ENCODE measurements at places on chromosomes 2 and 18.
A peak's percentile ranks its signal among the peaks of the same experiment; 100 is the strongest.

DNA sequence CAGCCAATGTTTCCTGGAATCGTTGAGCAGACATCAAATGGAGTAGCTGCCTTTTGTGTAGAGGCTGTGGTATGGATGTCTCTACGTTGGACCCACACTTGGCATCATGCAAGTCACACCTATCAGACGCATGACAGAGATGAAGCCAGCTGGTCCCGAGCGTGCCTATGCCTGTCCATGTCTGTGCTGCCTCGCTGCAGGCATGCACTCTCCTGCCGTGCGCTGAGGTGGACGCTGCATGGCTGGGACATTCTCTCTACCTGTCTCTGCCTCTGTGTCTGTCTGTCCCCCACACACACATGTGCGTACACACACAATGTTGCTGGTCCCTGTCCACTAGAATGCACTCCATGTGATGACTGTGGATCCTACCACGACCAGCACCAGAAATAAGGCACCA, 514.2 kb upstream of the MYT1L start:
- no peak for DNase-seq

DNA sequence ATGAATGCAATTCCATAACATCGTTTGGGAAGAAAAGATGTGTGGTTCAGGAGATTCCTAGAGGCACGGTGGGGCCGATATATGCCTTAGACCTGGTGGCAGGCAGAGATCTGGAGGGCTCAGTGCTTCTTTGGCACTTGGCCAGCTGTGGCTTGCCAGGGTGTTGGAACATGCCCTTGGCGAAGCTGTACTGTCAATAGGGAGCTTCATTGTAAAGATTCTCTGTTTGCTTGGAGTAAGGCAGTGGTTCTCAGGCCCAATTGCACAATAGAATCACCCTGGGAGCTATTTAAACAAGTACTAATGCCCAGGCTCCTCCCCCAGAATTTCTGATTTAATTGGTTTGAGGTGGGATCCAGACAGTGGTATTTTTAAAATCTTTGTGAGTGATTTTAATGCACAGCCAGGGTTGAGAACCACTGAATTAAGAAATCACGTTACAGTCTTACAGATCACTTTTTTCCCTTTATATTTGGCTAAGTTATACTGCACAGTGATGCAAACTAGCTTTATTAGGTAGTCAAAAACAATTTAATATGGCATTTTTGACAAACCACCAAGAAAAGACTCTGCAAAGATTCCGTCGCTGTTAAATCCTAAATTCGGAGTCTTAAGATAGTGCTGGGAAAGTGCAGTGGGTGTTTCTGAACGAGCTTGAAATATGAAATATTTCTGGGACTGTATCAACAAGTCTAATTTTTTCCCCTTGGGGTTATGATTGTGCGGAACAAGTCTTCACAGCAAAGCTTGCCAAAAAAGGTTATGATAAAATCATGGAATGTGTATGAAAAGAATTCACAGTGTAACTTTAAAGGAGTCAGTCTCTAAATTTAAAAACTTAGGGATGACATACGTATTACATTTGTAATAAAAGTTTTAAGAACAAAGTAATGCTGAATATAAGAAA, 78.0 kb downstream of the CRIM1 start:
- DNase-seq: no peak

GRCh38 chr2:48306409-48307284, 223.3 kb upstream of the STON1 start:
- no peak for DNase-seq

DNA sequence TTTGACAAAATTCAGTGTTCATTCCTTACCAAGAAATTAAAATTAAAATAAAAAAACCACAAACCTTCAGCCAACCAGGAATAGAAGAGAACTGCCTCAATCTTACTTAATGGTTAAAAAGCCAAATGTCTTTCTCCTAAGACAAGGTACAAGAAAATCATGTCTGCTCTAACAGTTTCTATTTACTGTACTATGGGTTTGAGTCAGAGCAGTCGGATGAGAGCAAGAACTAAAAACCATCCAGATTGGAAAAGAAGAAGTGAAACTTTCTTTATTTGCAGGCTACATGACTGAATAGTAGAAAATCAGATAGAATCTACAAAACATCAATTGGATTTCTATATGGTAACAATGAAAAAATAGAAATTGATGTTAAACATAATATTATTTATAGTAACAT, 555.5 kb upstream of the TNP1 start:
- DNase-seq: no peak

DNA sequence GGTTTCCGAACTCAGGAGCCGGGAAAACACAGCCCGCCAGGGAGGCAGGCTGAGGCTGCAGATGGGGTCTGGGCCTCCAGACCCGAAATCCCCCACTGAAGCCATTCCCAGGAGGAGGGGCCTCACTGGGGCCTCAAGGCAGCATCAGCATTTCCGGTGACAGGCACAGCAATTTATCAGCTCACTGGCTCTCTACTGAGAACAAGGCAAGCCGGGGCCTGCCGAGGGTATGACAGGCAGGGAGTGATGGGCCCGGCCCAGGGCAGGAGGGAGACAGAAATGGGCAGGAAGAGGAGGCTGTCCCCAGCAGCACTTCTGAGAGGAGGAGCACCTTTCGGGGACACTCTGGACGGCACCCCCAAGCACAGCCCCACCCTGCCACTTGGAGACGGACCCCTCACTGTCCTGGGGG, 12.5 kb downstream of the SDC1 start:
- DNase-seq: no peak

GRCh38 chr2:237315170-237315828, 98.7 kb downstream of the COL6A3 start:
- no peak for DNase-seq

- DNase-seq: peak; percentile 42
These were observed 1.6 kb downstream of the SMAD7 start for GRCh38 chr18:48949050-48949605.

DNA sequence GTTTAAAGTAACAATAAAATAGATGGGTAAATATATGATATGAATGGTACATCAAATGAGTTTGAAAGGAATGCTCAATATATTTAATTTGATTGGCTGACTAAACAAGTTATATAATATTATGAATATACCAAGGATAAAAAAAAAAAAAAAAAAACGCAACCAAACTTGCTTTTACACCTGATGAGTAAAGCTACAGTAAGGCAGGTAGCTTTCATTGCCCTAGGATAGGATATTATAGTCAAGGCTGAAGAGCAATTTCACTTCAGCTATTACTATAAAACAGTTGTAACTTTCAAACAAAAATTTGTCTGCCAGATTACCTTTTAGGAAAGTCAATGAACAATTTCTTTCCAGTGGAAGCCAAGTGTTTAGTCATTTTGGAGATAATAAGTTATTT, 56.8 kb upstream of the PEX13 start:
- DNase-seq: no peak

- no peak for DNase-seq
These were observed 1026.4 kb downstream of the DSC3 start for GRCh38 chr18:30016179-30016578.

GRCh38 chr2:101998896-101999789, 7.4 kb downstream of the IL1R2 start:
- DNase-seq: peak; percentile 45

DNA sequence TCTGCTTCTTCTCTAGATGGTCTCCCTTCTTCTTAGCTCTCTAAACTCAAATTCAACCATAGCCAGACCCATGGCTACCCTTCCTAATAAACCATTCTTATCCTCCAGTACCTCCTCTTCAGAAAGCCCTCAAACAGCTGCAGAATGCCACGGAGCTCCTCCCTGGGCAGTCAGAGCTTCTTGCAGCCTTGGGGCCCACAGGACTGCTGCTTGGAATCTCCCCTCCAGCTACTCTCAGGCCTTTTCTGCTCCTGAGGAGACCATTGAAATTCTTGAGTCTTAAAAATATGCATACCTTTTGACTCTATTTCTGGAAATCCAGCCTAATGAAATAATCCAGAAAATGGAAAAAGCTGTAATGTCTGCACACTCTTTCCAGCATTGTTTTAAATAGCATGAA, 30.7 kb downstream of the EFR3B start:
- DNase-seq: no peak

GRCh38 chr2:190255676-190256075, 64.0 kb downstream of the HIBCH start:
- DNase-seq: no peak

GRCh38 chr18:9834551-9834950, 51.2 kb upstream of the TXNDC2 start:
- DNase-seq: no peak

DNA sequence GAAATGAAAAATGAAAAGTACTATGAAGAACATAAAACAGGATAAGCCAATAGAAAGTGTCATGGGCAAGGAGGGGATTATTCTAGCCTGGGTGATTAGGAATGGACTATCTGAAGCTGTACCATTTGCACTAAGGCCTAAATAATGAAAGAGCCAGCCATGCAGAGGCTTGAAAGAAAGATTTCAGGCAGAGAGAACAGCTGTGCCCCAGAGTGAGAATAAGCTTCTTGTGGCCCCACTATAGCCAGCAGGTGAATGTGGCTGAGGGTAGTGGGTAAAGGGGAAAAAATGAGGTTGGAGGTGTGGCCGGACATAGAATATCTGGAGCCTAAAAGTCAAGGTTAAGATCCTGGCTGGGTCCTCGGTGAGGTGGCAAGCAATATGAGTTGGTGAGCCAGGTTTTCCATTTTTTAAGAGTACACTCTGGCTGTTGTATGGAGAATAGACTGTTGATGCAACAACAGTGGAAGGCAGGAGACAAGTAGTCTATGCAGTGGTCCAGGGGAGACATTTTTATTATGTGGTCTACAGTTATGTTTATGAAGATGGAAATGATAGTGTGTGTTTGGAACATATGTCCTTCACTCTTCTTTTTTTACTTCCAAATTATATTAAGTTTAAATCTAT, 135.2 kb upstream of the SETBP1 start:
- DNase-seq: no peak

DNA sequence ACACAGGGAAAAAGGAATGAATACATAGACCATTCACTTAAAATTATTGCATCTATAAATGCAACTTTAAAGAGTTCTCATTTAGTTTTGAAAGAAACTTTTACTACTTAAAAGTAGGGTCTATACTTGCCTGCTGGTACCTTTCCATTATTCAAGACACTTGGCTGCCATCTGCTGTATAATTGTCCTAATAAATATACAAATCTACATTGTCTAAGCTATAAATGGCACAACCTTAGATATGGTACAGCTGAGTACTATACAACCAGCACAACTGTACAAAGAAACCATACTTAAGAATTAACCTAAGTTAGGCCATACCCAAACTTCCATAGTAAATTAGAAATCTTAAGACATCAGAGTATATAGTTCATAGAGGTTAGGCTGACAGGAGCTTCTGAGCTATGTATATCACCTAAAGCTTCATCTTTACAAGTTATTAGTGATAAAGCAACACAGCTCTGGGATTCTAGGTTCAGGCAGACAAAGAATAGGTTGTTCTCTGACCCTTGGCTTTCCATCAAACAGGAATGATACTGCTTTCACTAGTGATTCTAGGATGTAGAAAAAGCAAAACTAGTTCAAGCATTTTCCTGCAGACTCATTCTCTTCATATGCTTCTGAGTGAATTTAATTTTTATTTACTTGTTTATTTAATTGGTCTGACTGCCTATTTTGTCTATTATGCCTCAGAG, 22.1 kb downstream of the EXOC6B start:
- no peak for DNase-seq

DNA sequence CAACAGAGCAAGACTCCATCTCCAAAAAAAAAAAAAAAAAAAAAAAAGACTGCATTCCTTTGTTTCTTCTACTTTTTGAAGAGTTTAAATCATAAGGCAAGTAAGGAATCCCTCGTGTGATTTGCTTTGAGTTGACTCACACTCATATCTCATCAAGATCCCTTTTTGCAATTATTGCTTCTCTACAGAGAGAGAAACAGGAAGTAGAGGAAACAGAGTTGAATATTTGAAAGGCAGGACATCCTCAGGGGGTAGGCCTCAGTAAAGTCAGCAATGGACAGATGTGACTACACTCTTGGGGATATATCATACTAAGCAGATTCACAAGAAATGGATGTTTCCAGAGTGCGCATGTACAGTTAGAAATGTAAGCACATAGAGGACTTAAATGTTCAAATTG, 11.2 kb upstream of the EFR3B start:
- DNase-seq: no peak

DNA sequence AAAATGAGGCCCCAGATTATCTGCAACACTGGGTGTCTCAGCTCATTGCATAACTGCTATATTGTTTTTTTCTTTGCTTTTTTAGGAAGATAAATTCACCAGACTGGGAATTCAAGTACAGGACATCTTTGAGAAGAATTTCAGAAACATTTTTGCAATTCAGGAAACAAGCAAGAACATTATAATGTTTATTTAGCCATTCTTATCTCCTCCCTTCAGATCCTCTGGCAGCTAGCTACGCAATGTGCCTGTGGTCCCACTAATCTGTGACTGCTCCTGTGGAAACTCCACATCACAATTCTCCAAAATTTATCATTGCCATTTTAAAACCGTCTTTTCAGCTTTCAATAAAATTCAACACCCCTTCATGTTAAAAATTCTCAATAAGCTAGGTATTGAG, 126.8 kb downstream of the SP100 start:
- DNase-seq: no peak

- DNase-seq: no peak
These were observed 23.4 kb downstream of the OTX1 start for GRCh38 chr2:63073994-63074393.

DNA sequence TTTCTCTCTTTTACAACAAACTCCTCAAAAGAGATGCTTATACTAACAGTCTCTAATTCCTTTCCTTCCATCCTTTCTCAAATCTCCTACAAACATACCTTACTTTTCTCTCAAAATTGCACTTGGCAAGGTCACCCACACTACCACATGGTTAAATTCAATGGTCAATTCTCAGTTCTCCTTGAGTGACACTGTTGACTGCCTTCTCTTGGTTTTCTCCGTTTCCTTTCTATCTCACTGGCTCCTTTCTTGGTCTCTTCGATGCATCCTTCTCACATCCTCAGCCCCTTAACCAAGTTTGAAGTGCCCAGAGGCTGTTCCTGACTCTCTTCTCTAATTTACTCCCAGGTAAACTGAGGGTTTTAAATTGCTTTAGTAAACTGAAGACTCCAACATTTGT, 12.5 kb downstream of the C1D start:
- DNase-seq: no peak

DNA sequence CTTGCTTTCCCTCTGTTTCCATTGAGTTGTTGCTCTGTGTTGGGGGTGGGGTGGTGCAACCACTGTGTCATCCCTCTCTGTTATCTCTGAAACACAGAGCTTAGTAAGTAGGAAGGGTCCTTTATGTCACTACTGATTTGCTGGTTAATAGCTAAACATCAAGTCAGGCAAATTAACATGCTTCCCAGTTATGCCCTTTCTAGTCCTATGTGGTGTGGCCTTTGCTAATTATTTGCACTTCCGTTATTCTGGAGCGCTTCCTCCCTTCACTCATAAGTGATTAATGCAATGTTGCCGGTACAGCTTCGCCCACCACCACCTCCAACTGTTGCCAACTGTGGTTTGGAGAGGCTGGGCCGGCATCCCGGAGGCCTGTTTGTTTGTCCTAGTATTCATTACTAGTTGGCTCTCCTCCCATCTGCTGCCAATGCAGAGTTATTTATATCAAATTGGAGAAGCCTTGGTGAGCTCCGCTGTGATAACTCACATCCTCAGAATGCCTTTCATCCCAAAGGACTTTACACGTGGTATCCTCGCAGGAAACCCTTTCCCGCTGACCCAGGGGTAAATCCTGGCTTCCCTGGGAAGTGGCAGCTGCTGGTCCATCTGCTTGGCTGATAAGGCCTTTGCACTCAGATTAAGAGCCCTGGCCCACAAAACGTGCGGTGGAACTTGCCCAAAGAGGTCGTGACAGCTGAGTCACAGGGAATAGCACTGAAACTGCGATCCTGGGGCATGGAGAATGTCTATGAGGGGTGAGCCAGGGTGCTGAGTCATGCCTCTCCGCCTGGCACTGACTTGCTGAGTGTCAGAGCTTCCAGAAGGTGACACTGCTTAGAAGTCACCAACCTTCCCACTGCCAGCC, 72.0 kb upstream of the ZCCHC2 start:
- DNase-seq: no peak
